Kidney glomerular epithelial cell (primary cell): ENCODE measurements at places on chromosomes 2 and 18.

GRCh38 chr2:185441486-185442005 lies 297.1 kb upstream of the FSIP2 start:
- no peak for DNase-seq

DNA sequence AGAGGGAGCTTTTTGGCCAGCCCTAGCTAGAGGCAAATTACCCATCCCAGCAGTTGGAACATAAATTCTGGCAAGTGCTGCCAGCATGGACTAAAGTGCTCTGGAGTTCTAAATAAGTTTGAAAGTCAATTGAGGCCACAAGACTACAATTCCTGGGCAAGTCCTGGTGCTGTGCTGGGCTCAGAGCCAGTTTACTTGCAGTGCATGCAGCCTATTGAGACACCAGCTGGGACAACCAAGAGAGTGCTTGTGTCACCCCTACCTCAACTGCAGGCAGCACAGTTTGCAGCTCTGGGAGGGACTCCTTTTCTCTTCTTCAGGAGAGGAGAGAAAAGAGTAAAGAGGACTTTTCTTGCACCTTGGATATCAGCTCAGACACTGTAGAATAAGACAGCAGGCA lies 277.2 kb upstream of the TMEFF2 start:
- no peak for DNase-seq

- no peak for DNase-seq
Observed at GRCh38 chr2:148541792-148542191, 102.8 kb upstream of the EPC2 start.

GRCh38 chr2:242052421-242052820 lies 182.9 kb downstream of the RTP5 start:
- DNase-seq, result no peak

DNA sequence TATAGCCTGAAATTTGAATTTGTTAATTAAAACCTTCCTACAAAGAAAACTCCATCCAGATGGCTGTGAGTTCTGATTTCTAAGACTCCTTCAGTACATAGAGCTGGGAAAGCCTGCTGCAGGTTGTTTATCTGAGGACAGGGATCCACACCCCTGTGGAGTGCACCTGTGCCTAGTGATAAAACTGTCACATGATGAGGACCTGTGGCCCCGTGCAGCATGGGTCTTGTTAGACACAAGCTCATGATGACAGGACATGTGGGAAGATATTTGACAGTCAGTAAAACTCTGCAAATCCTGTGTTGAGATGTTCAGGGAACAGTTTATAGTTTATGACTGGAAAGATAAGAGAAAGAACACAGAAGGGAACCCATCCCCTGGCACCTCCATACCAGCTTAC lies 133.2 kb upstream of the TMEM18 start:
- DNase-seq, result no peak

DNA sequence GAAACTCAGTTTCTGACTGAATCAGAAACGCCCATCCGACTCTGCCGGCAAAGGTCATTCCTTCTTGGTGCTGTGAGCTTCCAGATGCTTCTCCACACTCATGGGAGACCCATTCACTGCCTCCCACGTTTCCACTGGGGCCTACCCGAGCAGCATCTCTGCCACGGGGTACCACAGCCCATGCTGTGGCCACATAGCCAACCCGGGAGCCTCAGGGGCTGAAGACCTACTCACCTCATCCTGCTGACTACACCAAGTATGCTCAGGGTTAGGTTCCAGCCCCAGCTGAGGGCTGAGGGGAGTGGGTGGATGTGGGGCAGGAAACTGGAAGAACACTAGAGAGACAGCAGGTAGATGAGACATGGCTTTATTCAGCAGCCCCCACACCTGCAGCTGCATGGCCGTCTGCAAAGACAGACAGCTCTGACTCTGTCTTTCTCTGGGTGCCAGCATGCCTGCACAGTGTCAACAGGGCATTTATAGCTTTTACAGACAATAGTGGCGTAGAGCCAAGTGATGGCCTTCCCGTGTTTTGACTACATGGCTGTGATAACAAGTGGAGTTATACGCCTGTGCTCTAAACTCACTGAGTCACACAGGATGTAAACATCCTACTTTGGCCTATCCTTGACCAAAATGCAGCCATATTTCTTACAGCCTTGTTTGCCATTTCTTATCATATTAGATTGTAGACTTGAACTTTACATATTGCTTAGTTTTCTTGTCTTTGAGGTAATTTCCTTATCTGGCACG lies 16.5 kb upstream of the KLHL23 start:
- DNase-seq, result no peak

DNA sequence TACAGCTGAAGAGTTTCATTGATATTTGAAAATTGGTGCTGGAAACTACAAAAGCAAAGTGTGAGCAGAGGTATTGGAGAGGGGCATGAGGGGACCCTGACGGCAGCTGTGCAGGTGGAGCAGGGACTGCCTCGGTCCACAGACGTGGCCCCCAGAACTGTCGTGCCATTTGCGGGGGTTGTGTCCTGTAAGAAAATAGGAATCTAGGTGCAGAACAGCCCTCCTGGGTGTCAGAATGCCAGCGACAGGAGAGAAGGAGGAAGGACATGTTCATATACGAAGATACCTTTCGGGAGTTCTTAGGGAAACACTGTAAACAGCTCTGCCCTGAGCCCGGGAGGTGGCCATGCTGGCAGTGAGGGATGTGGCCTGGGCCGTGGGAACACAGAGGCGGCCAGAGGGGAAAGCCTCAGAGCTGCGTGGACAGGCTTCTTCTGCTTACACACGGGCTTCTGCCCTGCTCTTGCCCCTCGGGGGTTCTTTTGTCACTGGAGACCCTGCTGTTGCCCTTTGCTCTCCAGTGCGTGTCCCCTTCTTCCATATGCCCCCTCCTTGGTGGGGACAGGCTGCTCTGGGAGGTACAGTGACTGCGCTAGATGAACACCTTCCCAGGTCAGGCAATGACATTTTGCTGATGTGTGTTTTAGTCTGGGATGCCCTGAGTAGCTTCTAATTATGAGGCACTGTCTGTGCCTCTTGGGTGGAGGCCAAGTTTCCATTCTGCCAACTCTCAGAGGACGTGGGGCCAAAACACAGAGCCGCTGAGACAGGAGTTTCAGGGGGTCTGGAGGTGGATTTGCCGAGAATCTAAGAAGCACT lies 81.9 kb upstream of the TXNDC2 start:
- no peak for DNase-seq

DNA sequence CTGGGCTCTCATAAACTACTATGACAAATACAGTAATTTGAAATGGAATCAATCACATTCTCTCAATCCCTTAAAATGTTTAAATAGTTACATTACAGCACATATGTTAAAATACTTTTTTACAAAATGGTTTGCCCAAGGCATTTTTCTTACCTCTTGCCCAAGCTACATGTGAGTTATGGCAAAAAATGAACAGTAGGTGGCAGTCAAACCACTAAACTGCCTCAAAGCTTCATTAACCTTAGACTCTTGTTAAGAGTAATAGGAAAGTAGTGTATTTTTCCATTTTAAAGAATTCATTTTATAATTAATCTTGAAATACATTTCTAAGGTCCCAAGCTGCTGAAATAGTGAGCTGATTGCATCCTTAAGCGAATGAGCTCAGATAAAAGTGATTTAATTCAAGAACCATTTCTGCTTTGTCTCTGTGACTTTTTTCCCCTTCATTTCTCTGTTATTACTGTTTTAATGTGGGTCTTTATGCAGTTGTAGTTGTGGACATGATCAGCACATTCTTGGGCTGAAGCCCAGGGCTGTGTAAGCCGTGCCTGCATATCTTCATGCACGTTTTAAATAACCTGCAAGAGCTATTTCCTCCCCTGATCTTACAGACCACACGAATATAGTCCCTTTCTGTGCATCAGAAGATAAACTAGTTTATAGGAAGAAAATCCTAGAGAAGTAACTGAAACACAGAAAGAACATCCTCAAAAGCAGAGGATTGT lies 311.8 kb downstream of the LNPK start:
- DNase-seq, result peak; percentile 44

DNA sequence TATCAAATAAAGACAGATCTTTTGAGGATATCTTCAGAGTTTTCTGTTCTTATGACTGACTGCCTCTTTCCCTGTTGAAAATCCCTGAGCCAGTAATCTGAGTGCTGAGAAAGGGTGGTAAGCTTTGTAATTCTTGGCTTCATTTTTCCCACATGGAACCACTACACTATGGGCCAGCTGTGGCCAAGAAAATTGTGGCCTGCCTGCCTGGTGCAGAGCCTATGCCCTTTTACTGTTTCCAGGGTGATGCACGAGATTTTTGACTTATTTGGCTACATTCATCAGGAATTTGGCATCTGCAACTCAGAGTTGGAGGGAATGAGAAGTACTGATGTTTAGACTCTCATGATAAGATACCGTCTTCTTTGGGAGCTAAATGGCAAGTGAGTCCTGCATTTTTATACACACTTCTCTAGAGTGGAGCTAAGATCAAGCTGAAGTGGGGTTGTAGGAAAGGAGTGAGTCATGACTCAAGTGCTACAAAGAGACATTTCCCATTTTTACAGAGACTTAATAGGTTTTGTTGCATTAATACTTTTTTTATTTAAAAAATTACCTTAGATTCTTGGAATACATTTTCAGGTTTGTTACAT lies 328.2 kb upstream of the CDH7 start:
- no peak for DNase-seq

DNA sequence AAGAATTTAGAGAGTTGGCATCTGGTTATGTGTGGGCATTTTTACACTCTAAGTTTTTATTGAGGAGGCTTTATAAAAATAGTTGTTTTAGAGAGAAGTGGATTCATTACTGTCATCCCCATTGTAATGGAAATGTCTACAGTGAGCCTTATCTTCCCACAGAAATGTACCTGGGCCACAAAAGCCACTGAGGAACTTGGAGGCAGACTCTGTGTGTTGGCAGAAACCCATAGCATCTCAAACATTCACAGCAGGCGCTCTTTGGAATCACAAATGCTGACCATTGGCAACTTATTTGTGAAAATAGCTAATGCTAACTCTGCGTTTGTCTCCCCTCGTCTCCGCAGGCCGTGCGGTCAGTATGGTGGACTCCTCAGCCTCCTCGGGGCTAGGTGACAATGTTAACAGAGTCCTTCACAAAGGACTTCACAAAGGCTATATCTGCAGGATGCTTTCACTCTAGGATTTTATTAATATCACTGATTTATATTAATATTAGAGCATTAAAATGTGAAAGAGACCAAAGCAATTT lies 689.1 kb upstream of the POU3F3 start:
- DNase-seq, result no peak

- no peak for DNase-seq
Observed at GRCh38 chr18:39806525-39806924, 2148.5 kb upstream of the PIK3C3 start.

DNA sequence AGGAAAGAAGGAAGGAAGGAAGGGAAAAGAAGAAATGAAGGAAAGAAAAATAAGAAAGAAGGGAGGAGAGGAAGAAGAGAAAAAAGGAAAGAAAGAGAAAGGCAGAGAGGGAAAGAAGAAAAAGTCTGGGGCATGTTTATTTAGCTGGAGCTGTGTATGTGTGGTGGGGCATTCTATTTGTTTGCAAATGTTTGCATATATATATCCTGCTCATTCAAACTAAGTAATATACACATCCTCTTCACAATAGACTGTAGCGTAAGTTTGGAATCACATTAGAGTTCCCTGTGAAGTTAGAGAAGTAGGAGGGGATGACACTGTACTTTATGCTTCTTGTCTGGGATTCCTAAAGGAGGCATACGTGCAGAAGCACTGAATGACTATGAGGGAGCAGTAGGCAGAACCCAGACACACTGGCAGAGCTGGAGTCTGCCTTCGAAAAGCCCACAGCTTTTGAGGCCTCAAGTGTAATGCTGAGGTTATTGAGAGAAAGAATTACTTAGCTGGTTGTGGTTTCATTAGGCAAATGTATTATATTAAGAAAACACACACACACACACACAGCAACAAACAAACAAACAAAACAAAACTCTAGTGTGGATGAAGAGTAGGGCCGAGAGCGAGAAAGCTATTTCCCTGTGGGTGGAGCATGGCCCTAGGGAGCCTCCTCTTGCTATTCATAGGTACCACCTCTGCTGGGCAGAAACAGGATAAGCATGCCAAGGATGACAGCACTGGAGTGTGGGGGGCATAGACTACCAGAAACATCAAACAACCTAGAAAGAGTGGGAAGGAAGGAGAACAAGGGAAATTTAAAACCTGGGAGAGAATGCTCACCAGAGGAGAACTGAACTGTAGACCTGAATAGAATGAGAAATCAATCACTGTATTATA lies 905.1 kb upstream of the NXPH2 start:
- DNase-seq, result no peak

DNA sequence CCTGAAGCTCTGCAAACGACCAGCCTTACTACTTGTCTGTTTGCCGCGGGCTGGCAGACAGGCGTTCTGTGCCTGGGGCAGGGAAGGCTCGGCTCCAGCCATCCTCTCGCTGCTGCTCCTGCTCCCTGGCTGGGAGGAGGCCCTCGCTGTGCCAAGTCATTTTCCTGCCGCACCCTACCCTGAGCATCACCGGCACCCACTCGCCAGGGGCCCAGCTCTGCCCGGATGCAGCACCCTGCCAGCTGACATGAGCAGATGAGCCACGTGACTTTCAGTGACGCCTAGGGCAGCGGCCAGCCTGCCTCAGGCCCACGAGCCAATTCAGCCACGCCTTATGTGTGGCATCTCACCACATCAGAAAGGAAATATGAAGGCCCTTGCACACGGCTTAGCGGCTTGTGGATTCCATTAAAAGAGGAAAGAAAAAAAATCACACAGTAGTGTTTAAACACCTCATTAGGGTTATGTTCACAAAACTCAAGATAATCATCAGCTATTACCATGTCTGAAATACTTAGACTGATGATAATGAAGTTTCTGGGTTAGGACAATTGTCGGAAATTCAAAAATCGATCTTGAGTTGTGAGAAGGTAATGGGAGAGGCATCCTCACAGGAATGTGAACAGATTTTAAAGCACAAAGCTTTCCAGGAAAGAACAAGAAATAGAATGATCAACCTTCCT lies 250.5 kb downstream of the TWIST2 start:
- DNase-seq, result no peak

- DNase-seq, result peak; percentile 91
Observed at GRCh38 chr18:34707670-34708069, 2.4 kb upstream of the DTNA start.

GRCh38 chr2:72619626-72620025 lies 206.2 kb downstream of the EXOC6B start:
- DNase-seq, result no peak

- no peak for DNase-seq
Observed at GRCh38 chr2:627340-627709, 49.9 kb downstream of the TMEM18 start.

GRCh38 chr2:77666251-77666980 lies 144.2 kb upstream of the LRRTM4 start:
- no peak for DNase-seq

DNA sequence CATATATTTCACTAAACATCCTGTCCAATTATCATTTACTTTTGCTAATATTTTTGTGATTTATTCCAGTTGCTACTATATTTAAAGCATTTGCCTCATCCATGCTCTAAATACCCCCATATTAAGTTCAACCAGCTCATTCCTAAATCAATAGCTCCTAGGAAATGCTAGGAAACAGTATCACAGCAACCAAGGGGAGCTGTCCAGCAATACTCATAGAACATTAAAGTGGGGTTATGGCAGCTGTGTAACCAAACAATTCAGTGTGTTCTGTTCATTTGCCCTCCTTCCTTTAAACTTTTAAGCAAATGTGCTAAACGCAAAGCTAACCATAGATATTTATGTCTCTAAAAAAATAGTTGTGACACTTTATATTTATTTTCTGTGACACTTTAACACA lies 41.1 kb downstream of the ACVR1C start:
- DNase-seq, result no peak

- no peak for DNase-seq
Observed at GRCh38 chr2:126804347-126804746, 94.3 kb upstream of the TEX51 start.

GRCh38 chr18:2009942-2010697 lies 561.2 kb downstream of the METTL4 start:
- no peak for DNase-seq
